ENCODE measurements at places on chromosomes 4 and X.

- peak; percentile 31 for DNase-seq
Observed at GRCh38 chr4:140353786-140354185, 19.7 kb upstream of the SCOC start.

GRCh38 chr4:122152711-122153226 is 638 bp downstream of the BLTP1 start:
- DNase-seq: peak; percentile 25

- DNase-seq: peak; percentile 53
Observed at GRCh38 chr4:40918330-40918729, 168.6 kb downstream of the NSUN7 start.

DNA sequence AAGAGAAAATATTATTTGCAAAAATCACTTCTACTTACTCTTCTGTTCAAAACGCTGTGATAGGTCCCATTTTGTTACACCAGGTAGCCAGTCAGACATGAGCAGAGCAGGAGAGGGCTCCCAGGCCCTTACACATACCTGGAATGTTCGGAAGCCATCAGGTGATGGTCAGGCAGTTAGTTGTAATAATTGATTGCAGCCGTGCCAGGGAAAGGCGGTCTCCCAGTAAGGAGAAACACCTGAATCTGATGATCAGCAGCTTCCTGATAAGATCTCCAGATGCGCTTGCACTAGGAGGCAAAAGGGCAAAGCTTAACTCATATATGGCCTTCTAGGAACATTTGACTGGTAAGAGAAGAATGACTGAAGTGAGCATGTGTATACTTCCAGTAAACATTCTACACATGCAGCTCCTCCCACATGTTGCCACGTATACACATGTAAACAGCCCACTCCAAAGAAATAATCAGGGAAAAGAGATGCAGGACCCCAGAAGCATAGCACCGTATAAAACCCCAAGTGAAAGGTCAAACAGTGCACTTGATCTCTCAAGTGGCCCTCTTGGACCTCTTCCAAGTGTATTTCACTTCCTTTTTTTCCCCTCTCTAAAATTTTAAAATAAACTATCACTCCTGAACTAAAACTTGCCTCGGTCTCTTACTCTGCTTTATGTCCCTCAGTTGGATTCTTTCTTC is 1338.0 kb downstream of the FSTL5 start:
- DNase-seq: no peak

- DNase-seq: no peak
Observed at GRCh38 chr4:15238720-15239119, 189.1 kb upstream of the C1QTNF7 start.

DNA sequence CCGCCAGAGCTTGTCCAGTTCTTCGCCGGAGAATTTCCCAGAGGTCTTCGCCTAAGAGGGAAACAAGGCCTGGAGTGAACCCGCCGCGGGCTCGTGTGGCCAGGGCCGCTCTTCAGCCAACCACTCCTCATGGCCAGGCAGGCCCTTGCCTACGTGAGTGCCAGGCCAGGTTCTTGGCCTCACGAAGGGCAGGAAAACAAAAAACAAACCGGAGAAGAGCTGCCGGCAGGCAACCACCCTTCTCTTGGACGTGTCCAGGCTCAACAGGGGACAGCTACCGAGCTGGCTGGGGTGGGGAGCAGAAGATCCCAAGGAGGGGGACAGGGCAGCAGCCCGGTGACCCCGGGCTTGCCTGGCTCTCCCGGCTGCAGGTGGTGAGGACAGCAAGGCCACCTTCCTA is 13.3 kb downstream of the LRPAP1 start:
- DNase-seq: no peak

- DNase-seq: no peak
Observed at GRCh38 chr4:185469580-185470154, 1.9 kb downstream of the CCDC110 start.
